Cortex of kidney (tissue), 1 donor: ENCODE measurements at places on chromosomes 6 and 20.

DNA sequence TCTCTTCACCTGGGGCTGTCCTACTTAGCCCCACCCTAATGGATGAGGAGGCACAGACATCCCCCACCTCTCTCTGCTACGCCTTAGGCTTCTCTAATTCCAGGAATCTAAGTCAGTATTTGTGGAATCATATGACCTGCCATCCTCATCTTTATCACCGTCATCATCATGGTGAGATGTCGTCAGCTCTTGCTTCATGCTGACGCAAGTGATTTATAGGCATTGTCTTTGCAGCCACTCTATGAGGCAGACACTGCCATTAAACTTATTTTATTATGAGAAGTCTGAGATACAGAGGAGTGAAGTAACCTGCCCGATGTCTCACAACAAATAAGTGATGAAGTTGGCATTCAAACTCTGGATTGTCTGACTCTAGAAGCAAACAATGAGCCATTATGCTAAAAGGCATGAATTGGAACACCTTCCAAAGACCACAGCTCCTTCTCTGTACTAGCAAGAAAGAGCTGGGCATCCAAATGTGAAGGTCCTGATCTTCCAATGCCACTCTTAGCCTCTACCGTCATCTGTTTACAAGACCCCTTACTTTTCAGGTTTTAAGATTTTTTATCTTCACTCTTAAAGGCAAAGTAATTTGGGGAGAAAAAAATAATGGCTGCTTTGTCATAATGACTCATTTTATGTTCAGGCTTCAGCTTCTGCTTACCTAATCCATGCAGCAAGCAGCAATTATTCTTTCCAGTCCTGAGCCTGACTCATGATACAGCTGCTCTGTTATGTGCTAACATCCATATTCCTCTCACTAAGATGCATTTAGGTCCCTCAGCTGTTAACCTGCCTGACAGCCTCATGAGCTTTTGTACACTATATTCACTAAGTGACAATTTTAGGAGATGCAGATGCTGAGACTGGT is 113.7 kb upstream of the BCLAF1 start:
- no peak for DNase-seq

DNA sequence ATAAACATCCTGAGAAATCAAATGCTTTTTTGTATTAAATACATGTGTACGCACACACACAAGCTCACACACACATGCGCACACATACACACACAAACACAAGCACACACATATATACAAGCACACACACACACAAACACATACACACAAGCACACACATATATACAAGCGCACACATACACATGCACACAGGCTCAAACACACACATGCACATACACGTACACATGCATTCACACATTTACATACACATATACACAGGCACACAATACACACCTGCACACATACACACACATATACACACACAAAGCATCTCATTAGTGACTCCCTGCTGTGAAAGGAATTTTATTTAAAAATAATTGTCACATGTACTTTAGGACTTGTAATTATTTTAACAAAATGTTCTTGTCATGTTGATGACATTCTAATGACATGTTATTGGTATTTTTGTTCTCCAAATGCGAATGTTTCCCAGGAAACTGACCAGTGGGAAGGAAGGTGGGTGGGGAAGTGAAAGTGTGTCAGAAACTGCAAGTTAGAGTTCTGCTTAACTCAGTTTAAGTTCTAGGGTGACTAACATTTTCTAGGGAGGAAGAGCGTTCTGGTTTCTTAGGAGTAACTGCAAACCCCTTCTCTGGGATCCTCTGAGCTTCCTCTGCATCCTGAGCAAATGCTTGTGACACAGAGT is 113.9 kb upstream of the ZNF217 start:
- DNase-seq, result no peak

DNA sequence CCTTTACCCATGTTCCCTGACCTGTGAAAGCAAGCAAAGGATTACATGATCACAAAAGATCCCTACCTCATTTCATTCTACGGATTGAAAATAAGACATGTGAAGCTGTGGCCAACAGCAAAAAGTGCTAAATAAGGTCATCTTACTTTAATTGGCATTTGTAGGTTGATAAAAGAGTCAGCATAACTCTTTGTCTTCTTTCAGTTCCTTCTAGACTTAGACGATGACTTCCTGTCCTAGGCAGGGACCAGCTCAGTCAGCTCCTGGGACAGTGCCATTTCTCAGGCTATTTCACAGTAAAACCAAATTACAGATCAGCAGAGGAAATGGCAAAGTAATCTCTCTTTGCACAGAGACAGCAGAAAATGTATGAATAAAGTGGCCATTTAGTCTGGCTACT is 480.7 kb downstream of the RFPL4B start:
- no peak for DNase-seq

GRCh38 chr20:37185686-37186085 is 6.3 kb upstream of the MROH8 start:
- DNase-seq, result no peak

DNA sequence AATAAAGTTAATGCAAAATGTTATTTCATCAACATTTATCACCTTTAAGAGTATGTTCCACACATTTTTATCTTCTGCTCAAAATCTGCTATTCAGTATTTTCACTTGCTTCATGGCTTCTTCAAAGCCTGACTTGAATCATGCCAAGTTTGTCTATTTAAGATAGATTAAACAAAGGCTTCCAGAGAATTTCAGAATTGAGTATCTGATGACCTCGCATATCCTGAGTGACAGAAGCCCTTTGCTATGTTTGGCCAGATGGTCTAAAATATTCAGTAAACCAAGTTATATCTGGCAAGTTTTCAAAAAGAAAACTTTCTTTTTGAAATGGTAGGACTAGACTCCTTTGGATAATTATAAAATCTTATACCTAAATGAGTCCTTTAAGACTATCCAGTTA is 348.9 kb upstream of the KCNQ5 start:
- DNase-seq, result no peak

- no peak for DNase-seq
Observed at GRCh38 chr6:157099912-157100593, 223.3 kb downstream of the TMEM242 start.
